ENCODE measurements at places on chromosomes 5 and 9.

GRCh38 chr9:81312346-81312745 is 377.0 kb downstream of the TLE1 start:
- DNase-seq, result no peak

- peak; percentile 97 for DNase-seq
Measured at GRCh38 chr5:45507178-45507577, 189.0 kb downstream of the HCN1 start.

DNA sequence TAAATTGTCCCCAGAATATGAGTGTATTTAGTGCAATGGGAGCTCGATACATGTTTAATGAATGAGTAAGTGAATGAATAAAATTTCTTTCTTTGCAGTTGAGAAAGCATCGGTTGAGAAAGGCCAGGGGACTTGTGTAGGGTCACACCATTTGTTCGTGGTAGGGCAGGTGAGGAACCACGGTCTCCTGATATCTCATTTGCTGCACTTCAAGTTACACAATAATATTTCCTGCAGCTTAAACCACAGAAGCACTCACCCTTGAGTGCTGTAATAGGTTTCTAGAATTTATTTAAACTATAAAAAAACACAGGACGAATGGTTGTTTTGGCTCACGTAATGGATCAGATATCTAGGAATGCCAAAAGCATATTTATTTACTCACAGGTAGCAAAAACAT is 429.8 kb downstream of the SPATA31D1 start:
- no peak for DNase-seq

DNA sequence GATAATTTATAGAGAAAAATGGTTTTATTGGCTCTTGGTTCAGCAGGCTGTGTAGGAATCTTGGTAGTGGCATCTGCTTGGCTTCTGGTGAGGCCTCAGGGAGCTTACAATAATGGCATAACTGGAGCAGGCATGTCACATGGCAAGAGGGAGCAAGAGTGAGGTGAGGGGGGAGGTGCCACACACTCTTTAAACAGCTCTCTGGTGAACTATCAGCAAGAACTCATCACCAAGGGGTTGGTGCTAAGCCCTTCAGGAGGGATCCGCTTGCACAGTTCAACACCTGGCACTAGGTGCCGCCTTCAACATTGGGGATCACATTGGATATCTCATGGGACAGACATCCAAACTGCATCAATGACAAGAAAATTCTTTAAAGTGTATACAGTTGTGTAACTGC is 10.5 kb downstream of the GPBP1 start:
- DNase-seq, result no peak

- no peak for DNase-seq
Measured at GRCh38 chr5:176161431-176161830, 76.8 kb upstream of the SIMC1 start.

GRCh38 chr9:136174779-136175615 is 29.9 kb downstream of the LHX3 start:
- DNase-seq, result no peak

GRCh38 chr5:52854301-52854700 is 66.6 kb downstream of the ITGA1 start:
- no peak for DNase-seq

DNA sequence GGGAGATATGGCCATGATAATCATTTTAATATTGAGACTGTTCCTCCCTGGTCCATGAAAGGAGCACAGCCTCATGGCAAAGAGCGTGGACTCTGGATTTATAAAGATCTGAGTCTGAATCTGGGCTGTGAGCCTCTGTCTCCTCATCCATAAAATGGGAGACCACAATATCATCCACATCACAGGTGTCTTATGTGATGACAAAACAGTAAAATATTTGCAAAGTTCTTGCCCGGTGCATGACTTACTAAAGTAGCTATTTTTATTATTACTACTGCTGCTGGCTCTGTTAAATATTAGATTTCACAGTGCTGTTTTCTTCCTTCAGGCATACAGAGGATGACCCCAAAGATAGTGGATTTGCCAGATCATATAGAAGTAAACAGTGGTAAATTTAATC is 74.1 kb downstream of the TEK start:
- no peak for DNase-seq

Measured in NCI-H1694 (cell line).